Hematopoietic multipotent progenitor cell (in vitro differentiated cells): ENCODE measurements at places on chromosomes 11 and 22.

DNA sequence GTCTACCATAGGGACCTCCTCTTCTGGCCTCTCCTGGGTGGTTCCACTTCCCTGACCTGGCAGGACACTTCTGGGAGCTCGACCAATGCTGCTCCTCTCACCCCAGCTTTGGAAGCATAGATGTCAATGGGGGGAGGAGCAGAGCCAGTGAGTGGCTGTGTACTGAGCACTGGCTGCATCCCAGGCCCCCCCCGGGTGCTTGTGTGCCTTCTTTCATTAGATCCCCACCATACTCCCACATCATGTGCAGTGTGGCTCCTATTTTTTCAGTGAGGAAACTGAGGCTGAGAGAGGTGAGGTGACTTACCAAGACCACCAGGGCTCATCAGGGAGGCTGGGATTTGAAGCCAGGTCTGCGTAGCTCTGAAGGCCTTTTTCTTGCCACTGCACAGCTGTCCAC, 44.3 kb downstream of the LRRC32 start:
- DNase-seq = no peak

GRCh38 chr22:17086788-17087497, 2.1 kb downstream of the IL17RA start:
- DNase-seq = no peak

DNA sequence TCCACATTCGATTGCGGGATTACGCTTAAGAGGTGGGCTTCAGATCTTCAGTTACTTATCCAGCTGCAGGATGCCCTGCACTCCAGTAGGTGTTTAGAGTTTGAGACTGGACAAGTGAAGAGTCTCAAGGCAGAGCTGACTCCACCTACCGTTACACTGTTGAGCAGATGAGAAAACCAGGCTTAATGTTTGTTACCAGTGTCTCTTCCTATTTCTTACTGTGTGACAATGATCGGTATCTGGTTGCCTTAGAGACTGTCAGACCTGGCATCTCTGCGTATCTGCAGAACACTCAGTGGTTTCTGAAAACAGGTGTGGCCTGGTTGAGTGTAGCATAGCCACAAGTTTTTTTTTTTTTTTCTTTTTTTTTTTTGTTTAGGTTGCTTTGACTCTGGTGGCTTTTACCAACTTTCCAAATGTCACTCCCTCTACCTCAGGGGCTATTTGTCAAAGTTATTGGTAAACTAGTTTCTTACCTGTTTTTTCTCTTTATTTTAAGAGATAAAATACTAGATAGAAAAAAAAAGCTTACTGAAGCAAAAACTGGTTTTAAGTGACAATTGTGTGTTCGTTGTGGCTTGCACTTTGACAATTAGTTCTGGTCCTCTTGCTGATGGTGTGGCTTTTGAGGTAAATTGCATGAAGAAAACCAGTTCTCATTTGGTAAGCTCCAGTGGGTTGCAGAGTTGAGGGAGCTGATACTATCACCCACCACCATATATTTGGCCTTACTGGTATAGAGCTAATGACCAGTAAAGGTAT, 284.8 kb downstream of the ETS1 start:
- peak; percentile 68 for DNase-seq

- DNase-seq = peak; percentile 48
Measured at GRCh38 chr22:38924347-38924952, 33.0 kb upstream of the APOBEC3A start.

DNA sequence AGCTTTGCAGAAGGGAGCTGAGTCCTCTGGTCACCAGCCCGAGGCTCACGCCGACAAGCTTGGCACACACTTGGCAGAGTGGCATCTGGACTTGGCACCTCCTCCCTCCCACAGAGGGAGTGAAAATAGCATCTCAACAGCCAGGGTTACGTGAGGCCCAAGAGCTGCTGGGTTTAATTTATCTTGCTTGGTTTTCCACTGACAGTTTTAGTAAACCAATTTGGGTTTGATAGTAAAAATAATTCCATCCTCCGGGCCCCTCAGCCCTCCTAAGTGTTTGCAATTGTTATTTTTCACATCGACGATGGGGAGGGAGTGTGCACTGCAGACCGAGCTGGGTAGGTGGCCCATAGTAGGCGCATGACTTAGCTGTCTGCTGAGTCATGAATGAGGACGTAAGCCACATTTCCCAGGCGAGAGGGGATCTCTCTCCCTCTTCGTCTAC, 107.6 kb upstream of the ASPHD2 start:
- DNase-seq = no peak

DNA sequence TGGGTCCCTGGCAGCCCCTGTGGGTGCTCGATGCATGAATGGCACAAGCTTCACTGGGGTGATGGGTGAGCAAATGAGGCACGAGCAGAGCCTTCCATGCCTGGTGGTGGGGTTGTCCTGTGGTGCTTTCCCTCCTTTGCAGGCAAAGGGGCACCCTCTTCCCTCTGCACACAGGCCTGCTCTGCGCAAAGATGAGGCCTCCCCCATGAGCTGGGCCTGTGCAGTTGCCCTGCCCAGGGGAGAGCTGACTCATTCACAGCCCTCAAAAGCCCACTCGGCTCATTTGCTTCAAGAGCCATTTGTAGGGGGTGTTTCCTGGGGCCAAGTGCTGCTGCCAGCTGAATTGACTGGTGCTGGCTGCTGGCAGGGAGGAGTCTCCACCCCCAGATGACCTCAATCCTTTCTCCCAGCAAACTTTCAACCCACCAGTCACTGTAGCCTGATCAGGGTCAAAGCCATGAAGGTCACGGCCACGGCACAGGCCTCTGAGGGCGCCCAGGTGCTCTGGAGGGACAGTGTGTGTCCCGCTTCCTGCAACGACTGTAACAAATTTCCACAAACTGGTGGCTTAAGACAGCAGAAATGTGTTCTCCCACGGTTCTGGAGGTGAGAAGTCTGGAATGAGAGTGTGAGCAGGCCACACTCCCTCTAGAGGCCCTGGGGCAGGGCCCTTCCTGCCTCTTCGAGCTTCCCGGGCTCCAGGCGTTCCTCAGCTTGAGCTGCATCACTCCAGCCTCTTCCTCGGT, 48.8 kb upstream of the ANO1 start:
- no peak for DNase-seq

DNA sequence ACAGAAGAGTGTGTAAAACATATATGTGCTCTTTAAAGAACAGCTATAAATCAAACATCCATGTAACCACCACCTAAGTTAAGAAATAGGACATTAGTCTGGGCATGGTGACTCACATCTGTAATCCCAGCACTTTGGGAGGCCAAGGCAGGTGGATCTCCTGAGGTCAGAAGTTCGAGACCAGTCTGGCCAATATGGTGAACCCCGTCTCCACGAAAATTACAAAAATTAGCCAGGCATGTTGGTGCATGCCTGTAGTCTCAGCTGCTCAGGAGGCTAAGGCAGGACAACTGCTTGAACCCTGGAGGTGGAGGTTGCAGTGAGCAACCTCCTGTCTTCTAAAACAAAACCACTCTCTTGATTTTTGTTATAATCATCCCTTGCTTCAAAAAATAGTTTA, 103.3 kb downstream of the LRRC32 start:
- DNase-seq = no peak

DNA sequence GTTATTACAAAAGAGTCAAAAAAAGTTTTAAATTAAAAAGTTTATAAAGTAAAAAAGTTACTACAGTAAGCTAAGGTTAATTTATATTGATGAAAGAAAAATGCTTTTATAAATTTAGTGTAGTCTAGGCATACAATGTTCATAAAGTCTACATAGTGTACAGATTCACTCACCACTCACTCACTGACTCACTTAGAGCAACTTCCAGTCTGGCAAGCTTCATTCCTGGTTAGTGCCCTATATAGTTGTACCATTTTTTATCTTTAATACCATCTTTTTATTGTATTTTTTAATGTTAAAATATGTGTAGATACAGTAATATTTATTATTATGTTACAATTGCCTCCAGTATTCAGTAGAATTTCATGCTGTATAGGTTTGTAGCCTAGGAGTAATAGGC, 2.6 kb upstream of the MMP10 start:
- DNase-seq = no peak

- DNase-seq = no peak
Measured at GRCh38 chr22:46931414-46931813, 169.0 kb downstream of the TBC1D22A start.

DNA sequence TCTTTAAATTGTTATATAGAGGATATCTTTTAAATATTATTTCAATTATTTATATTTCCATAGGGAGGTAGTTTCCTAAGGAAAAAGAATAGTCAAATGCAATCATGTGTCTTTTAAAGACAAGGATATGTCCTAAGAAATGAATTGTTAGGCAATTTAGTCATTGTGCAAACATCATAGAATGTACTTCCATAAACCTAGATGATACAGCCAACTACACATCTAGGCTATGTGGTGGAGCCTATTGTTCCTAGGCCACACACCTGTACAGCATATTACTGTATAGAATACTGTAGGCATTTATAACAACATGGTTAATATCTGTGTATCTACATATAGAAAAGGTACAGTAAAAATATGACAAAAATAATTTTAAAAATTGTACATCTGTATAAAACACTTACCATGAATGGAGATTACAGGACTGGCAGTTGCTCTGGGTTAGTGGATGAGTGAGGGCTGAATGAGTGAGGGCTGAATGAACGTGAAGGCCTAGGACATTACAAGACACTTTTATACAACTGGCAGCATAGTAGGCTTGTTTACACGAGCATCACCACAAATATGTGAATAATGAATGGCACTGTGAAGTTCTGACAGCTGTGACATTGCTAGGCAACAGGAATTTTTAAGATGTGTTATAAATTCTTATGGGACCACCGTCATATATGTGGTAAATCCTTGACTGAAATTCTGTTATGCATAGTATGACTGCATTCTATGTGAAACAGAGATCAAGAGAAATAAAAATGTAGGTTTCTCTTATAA, 1879.0 kb upstream of the RAG2 start:
- no peak for DNase-seq

DNA sequence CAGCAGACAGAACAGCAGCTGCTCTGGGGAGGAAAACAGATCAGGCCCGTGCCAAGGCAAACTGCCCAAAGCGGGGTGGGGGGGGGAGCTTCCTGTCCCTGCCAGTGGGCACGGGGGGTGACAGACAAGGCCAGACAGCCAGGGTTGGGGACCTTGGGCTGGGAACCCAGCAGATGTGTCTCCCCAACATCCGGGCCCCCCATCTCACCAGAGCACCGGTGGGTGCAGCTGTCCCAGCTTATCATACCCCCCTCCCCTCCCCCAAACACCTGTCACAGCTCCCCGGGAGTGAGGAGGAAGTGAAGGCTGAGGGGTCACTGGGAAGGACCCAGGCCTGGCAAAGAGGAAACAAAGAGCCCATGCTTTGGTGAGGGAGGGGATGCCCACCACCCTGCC, 1.3 kb downstream of the PPP1R14B start:
- DNase-seq = no peak

GRCh38 chr11:69867076-69868005, 48.1 kb upstream of the FGF3 start:
- DNase-seq = no peak
